Kidney (tissue), 22 donors: ENCODE measurements at places on chromosomes 12 and 14. TPM values are rescaled to one million over a fixed set of nuclear protein-coding genes. Genes with fewer than 3 reads are reported as not detected.

The PFKM gene
- total RNA-seq = 67.7 TPM

The FIGNL2 gene
- 6.1 TPM for total RNA-seq

DNA sequence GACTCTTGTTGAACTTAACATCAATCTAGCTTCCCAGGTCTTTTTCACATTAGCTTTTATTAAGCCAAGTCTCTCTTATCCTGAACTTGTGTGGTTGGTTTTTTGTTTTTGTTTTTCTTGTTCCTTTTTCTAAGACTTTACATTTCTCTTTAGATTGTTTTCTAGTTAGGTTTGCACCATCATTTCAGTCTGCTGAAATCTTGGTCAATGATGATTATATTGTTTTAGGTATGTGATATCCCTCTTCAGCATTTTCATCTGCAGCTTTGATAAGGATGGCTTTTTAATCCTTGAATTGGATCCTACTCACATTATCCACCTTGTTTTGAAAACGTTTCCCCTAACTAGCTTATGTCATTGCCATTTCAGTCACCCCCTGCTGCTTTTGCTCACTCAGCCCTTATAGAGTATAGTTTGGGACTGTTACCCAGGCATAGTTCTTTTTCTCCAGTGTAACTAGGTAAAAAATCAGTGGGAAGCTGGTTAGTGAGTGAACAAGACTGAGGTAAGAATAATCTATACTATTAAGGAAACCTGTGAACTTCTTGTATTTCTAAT lies 22.0 kb downstream of the YLPM1 start:
- no peaks in the 10 kb centered on the region for H3K4me1 ChIP-seq
- no peaks in the 10 kb centered on the region for H3K27me3 ChIP-seq
- H3K4me3 ChIP-seq = no peak overlapping the region
- no peak overlapping the region for H3K27ac ChIP-seq
- H3K36me3 ChIP-seq = peaks cover 7% of the 10 kb centered on the region
- DNase-seq = no peak

- H3K27me3 ChIP-seq = no peaks in the 10 kb centered on the region
- H3K4me1 ChIP-seq = peaks cover 4% of the 10 kb centered on the region
- DNase-seq = no peak
These were observed 106.1 kb downstream of the DAD1 start for GRCh38 chr14:22482782-22483553.

DNA sequence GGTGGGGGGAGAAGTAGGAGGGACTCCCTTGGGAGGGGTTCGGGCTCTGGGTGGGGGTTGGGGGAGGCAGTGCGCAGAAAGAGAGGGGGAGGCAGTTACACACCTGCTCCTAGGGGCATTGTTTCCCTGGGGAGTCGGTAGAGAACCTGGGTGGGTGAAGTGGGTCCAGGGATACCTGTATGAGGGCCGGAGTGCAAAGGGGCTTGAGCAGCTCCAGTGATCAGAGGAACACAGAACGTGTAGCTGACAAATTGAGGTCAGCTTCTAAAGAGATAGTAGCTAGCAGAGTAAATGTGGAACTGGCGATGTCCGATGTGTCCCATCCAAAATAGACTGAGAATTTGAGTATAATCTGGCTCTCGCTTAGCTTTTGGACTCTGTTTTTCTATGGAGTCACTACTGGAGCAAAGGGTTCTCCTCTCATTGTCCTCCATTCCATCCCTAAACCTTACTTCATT lies 502 bp downstream of the SMARCD1 start:
- peak overlapping the region; percentile 79 for H3K27ac ChIP-seq
- no peaks in the 10 kb centered on the region for H3K4me1 ChIP-seq
- no peaks in the 10 kb centered on the region for H3K27me3 ChIP-seq
- peak overlapping the region; percentile 84 for H3K4me3 ChIP-seq
- peaks cover 10% of the 10 kb centered on the region for H3K36me3 ChIP-seq
- no peak for DNase-seq

GRCh38 chr14:35573911-35574310 lies 39.9 kb downstream of the INSM2 start:
- no peak overlapping the region for H3K27ac ChIP-seq
- no peaks in the 10 kb centered on the region for H3K27me3 ChIP-seq
